ENCODE measurements at places on chromosomes 11 and 22.

- DNase-seq: no peak
Measured at GRCh38 chr11:27904358-27905055, 203.4 kb downstream of the KIF18A start.

DNA sequence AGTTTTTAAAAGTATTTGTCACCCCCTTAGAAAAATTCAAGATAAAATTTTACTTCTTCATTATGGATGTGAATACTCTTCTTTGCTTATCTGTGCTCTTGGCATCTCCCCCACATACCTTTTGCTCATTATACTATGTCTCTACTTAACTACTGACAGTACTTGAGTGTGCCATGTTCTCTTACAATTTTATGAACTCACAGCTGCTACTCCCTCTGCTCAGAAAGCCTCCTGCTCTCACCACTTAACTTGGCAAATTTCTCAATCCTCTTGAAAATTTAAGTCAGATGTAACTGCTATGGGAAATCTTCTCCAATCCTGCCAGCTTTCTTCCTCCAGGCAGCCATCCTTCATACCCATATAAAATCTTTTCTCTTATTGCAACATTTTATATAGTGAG lies 163.4 kb downstream of the CNTN5 start:
- no peak for DNase-seq

DNA sequence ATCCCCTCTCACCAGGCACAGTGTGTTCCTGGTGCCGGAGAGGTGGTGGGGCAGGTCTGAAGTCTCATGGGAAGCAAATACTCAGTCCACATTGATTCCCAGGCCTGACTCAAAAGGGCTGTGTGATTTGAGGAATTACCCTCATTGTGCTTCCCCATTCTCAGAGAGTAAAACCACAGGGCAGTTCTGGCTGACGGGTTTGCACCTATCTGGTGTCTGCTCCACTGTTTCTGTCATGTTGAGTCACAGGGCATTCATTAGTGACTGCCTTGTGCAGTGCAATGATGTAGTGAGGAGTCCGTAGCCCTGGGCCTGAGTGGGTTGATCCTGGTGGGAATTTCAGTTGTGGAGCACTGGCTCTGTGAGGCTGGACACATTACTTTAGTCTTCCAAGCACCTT lies 85.2 kb upstream of the ARHGAP20 start:
- no peak for DNase-seq

- no peak for DNase-seq
Measured at GRCh38 chr11:123547180-123547579, 107.2 kb downstream of the SCN3B start.

DNA sequence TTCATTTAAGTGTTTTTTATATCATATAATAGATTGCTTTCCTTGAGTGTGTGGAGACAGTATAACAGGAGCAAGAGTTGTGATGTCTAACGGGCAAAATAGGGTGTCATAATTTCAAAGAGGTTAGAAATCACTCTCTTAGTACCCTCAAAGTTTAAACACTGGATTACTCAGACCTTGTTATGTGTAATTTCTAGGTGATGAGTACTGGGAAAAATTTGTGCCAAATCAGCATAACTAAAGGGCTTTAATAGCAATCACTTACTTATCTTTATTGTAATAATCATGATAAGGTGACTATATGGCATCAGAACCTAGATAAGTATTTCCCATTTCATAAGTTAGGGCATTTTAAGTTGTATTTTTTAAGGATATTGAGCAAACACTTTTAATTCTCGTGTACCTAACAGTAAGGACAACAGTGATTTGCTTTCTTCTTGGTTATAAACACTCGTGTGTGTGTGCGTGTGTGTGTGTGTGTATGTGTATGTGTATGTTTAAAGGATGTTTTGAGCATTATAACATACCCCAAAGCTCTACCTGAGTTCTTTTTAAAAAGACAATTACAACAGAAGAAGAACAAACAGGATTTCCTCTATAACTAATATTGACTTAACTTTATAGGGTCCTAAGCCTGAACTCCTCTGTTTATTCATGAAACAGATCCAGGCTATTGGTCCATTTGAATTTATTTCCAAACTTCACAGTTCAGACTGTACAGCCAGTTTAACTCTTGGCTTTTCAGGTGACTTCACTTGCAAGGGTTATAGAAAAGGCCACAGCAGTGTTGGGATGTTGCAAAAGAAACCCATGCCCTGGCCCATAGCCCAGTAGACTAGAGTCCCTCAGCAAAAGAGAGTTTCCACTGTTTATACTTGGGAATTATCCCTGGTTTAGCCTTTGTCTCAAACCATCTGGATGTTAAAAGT lies 23.7 kb upstream of the PDE3B start:
- no peak for DNase-seq

DNA sequence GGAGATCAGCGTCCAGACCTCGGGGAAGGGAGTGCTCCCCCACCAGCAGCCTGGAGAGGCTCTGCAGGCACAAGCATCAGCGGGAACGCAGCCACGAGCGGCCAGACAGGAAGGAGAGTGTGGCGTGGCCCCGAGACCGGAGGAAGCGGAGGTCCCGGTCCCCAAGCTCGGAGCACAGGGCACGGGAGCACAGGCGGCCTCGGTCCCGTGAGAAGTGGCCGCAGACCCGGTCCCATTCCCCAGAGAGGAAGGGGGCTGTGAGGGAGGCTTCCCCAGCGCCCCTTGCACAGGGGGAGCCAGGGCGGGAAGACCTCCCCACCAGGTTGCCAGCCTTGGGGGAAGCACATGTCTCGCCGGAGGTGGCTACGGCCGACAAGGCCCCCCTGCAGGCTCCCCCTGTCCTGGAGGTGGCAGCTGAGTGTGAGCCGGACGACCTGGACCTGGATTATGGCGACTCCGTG lies 6.9 kb downstream of the IRF7 start:
- no peak for DNase-seq

DNA sequence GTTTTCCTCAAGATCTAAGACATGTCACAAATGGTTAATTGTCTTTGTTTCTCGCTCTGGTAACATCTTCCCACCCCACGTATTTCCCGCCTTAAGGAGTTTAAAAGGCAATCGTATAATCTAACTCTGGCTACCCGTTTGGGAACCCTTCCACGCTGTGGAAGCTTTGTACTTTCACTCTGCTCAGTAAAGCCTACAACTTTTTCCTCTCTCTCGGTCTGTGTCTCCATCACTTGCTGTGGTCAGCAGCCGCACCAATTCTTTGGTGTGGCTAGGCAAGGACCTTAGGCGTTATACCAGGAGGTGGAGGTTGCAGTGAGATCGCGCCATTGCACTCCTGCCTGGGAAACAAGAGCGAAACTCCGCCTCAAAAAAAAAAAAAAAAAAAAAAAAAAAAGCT lies 1430.1 kb downstream of the LRRC4C start:
- DNase-seq: no peak
